ENCODE measurements at places on chromosomes 2 and 18.

DNA sequence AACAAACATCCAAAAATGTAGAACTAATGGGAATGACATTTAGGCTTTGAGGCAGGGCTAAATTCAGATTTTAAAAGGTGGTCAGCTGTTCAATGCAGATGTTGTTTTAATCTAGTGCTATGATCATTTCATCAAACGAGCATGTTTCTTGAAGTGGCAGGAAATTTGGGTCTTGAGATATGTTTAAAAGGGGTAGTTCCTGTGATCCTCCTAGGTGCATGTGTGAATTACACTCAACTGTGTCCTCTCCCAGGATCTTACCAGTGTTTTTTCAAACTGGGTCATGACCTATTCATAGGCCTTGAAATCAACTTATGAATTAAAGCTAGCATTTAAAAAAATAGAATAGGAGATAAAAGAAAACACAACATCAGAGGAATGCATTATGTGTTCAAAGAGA lies 57.4 kb upstream of the ACMSD start:
- DNase-seq, result no peak

DNA sequence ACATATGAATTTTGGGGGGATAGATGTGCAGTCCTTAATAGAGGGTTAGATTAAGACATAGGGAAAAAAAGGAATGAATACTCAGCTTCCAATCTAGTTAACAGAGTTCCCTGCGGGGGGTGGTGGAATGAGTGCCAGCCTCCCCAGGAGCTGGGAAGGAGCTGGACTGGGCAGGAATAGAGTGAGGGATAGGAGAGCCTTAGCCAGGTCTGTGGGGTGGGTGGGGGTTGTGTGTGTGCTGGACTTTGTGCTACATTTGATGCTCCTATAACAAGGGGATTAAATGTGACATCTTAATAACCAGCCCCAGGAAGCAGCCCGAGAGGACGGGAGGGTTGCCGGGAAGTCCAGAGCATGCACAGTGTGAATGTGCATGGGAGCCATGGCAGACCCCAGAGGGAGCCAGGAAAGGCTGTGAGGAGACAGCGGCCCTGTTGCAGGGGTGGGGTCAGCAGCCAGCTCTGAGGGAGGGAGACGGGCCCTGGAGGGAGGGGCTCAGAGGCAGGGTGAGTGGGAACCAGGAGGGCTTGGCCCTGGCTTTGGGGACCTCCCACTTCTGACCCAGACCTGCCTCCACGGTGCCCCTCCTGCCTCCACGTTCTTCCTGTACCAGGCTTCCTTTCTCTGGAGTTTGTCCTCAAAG lies 3.6 kb upstream of the MBP start:
- DNase-seq, result no peak

DNA sequence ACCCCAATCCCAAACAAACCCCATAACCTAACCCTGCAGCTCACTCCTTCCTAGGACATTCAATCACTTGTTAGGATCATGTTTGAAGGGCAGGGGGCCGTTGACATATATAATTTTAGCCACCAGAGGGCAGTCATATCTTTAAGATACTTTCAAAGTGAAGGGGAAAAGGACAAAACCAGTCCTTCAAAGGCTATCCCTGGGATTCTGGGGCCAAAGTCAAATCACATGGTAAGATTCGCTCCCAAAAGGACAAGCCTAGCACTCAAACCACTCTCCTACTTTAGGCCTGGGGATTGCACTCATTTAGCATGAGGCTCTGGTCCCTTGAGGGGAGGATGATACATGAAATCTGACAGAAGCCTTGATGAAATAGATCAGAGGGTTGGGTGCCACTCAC lies 44.6 kb downstream of the HAUS1 start:
- no peak for DNase-seq

- no peak for DNase-seq
Observed at GRCh38 chr2:217090024-217090473, 230.2 kb upstream of the TNP1 start.

- DNase-seq, result peak; percentile 56
Observed at GRCh38 chr18:48833701-48834412, 116.9 kb downstream of the SMAD7 start.

- no peak for DNase-seq
Observed at GRCh38 chr2:111046670-111047069, 74.0 kb upstream of the BCL2L11 start.

DNA sequence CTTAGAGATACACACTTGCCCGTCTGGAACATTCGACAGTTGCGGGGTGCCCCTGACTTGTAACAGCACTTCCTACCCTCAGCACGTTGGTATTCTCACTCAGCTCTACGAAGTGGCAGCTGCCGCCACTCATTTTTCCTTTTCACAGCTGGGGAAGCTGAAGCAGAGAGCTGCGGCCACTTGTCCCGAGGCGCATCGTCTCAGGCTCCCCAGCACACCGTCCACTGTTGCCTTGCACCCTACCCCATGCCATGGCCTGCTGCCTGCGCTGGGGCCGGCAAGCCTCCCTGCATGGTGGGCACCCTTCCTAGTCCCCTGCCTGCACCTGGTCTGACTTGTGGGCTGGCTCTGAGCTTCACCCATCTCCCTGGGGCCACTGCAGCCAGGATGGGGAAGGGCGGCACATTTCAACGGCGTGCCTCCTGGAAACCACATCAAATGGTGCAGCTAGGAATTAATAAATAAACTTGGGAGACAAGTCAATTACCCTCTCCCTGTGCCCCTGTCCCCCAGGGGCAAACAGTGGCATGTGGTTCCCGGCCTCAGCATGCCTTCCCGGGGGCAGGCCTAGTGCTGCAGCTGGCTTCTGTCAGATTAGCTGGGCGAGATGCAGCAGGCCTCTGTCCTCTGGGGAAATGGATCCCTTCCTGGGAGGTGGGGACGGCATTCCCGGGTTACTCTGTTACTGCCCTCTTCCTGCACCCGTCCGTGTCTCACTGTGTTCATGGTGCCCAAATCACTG lies 64.7 kb upstream of the HAAO start:
- DNase-seq, result no peak

GRCh38 chr2:8551622-8552074 lies 130.2 kb upstream of the ID2 start:
- no peak for DNase-seq

DNA sequence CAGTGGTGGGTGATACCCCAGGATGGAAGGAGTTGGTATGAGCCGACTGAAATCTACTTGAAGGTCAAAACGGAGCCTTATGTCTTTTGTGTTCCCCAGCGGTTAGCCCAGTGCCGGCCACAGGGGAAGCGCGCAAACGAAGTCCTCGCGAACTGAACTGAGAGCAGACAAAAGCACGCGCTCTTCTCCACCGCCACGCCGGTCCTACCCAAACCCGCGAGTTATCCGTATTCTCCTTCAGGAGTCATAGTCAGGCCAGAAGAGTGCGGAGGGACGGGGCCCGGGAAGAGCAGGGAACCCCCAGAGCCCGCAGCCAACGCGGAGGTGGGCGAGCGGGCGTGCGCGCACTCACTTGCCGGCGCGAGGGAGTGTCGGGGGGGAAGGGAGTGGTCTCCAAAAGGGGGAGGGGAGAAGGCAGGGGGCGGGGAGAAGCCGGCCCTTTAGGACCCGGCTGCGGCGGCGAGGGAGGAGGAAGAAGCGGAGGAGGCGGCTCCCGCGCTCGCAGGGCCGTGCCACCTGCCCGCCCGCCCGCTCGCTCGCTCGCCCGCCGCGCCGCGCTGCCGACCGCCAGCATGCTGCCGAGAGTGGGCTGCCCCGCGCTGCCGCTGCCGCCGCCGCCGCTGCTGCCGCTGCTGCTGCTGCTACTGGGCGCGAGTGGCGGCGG lies at the start of gene IGFBP2:
Gene IGFBP2, plus strand, starts transcription at position 469 of the 664 bp plus-strand sequence. Its CDS starts 104 bp downstream, at position 573.
- DNase-seq, result no peak

DNA sequence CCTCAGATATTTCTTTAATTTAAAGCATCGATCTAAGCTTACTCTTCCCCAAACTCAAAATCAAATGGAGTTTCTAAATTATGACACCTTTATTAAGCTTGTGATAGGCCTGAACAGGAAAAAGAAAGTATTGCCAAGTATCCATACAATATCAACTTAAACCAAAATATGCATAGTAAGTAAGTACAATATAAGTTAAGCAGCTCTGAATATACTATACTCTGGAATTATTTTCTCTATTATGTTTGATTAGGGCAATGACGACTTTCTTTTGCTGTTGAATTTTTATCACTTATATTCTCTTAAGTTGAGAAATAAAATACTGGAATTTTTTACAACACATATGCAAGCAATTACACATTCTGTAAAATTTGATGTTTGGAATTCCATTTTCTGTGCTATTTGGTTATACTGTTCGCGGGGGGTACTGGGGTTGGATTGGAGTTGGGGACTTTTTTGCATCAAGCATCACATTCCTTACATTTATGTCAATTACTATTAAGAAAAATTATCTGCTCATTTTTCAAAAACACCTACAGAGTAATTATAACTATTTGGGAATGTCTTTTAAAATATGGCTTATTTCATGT lies 2.2 kb downstream of the COL5A2 start:
- DNase-seq, result no peak

GRCh38 chr2:138121666-138122661 lies 157.7 kb downstream of the HNMT start:
- no peak for DNase-seq

- no peak for DNase-seq
Observed at GRCh38 chr2:12685145-12685544, 31.6 kb upstream of the TRIB2 start.

- no peak for DNase-seq
Observed at GRCh38 chr2:202185156-202185555, 53.2 kb downstream of the SUMO1 start.

GRCh38 chr18:48801728-48802542 lies 148.8 kb downstream of the SMAD7 start:
- DNase-seq, result no peak

- DNase-seq, result no peak
Observed at GRCh38 chr18:79173742-79174141, 104.5 kb downstream of the ATP9B start.

GRCh38 chr2:529424-529823 lies 147.8 kb downstream of the TMEM18 start:
- no peak for DNase-seq

GRCh38 chr2:8043295-8043694 lies 638.6 kb upstream of the ID2 start:
- no peak for DNase-seq

DNA sequence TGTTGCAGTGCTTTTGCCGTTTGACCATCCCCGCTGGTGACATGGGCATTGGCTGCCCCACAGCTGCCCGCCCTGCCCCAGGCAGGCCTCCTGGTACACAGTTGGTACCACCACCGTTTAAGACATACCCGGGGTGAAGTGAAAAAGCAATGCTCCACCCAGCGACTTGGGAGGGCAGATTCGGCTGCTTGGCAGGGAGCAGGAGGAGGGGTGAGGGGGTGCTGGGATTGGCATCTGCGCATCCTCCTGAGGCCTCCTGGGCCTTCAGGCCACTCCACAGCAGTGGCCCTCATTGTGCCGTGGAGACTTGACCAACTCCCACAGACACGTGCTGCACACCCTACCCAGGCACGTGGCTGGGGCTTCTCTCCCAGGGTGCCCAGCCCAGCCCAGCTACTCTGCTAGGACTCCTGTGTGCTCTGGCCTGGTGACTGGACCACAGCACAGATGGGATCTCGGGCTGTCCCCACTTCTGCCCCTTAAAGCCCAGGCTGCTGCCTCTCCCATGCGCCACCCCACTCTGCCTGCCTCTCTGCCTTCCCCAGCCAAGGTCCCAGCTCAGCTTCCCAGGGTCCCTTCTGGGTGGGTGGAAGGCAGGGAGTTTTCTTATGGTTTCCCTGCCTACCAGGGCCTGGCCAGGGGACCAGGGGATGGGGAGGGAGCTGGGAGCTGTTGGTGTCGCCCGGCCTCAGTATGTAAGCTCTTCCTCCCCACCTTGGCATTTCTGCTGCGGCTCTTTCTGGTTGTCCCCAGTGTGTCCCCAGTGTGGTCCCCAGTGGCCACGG lies 157.0 kb upstream of the HS6ST1 start:
- no peak for DNase-seq

GRCh38 chr2:133819906-133820305 lies 251.6 kb upstream of the NCKAP5 start:
- DNase-seq, result no peak

- DNase-seq, result no peak
Observed at GRCh38 chr18:34710458-34710914, 388 bp downstream of the DTNA start.

DNA sequence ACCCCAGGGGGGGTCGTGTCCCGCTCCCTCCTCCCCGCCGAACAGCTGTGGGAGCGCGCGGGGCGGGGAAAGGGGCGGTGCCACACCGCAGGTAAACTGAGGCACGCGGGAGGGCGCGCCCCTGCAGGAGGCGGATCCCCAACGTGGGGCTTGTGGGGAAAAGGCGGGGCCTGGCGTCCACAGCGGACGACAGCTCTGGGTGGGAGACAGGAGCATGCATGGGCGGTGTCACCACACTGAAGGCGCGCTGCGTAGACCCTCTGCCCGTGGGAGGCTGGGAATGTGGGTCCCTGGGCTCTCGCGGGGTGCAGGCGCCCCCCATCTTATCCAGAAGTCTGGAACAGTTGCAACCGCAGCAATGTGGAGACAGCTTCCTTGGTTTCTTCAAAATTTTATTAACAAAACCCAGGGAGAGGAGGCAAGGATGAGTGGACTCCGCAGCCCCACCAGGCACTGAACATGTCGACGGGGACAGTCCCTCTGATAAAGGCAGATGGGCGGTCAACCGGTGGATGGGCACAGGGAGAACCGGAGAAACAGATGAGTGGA lies 723 bp upstream of the MBD1 start:
- no peak for DNase-seq

DNA sequence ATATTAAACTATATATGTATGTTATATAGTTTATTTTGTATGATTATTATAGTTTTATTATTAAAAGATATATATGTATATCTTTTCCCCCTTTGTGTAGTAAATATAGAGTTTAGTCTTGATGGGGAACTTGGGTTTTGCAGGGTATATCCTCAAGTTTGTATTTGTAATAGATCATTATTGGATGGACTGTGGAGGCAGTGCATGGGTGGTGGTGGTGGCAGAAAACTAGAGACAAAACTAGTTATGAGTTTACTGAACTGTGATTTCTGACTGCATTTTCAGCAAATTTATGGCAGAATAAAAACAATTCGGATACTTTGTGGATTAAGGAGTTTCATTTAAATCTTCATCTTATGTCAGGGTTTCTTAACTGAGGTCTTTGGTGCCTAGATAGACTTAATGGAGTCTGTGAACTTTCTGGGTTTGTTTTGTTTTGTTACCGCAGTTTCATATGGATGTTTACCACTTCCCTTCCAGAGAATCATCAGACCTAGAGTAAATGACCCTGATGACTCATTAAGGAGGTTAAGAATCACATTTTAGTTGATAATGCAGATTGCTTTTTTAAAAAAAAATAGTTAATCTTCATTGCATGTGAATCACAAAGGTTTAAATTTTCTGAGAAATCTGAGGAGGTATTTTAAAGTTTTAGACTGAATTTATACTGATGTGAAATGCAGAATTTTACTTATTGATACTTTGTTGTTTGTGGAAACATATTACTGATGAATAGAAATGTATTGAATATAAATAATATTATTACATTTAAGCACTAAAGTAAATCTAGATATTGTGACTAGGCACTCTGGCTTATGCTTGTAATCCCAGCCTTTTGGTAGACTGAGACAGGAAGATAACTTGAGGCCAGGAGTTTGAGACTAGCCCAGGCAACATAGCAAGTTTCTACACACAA lies 14.5 kb downstream of the EPC2 start:
- no peak for DNase-seq

- DNase-seq, result no peak
Observed at GRCh38 chr2:142179686-142180085, 48.9 kb upstream of the LRP1B start.
